ENCODE measurements at places on chromosomes 7 and 10.
A peak's percentile ranks its signal among the peaks of the same experiment; 100 is the strongest.

- DNase-seq: peak; percentile 65
Measured at GRCh38 chr10:102118867-102119266, 1.3 kb downstream of the LDB1 start.

- DNase-seq: no peak
Measured at GRCh38 chr10:77556990-77557601, 80.5 kb downstream of the KCNMA1 start.

GRCh38 chr7:120862987-120863590, 5.1 kb upstream of the TSPAN12 start:
- no peak for DNase-seq

DNA sequence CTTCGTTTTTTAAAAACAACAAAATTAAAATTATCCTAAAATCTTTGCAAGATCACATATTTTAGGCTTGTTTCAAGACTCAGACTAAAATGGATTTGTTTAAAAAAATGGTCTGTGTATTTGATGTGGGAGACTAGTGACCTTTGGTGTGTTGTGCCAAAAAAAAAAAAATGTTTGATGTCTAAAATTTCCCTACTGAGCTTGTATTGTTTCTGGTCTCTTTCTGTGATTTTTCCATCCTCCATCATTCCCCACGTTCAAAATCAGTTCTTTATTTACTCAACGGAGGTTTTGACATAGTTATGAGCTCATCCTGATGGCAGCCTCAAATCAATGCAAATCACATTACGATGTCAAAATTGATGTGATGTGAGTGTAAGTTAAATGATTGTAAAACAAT, 326.2 kb downstream of the RNLS start:
- no peak for DNase-seq

GRCh38 chr10:69061305-69062161, 26.4 kb upstream of the SRGN start:
- DNase-seq: peak; percentile 93

- DNase-seq: no peak
Measured at GRCh38 chr7:129780257-129780973, 168.9 kb downstream of the NRF1 start.

GRCh38 chr10:89474452-89474851, 60.1 kb downstream of the IFIT5 start:
- no peak for DNase-seq

- DNase-seq: peak; percentile 66
Measured at GRCh38 chr7:120060281-120060680, 212.7 kb upstream of the KCND2 start.

GRCh38 chr10:100888957-100889356, 23.8 kb upstream of the SLF2 start:
- no peak for DNase-seq

DNA sequence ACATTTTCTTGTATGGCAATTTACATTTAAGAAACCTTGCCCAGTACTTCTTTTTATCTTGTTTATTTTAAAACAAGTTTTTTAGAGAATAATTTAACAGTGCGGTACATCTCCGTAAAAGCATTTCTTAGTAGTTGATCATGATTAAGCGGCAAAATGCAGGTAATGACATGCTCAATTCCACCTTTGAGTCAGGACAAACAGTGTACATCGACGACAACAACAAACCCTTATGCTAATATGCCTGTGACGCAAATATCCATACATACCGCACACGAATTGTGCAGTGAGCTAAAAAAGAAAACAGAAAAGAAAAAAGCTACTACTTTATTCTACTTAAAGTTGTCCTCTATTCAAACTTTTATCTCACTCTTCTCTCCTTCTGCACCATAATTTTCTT, 1.9 kb downstream of the MAGI2 start:
- no peak for DNase-seq

GRCh38 chr10:123993534-123994416, 99.6 kb downstream of the CHST15 start:
- DNase-seq: no peak

GRCh38 chr10:103069453-103070331, 123.4 kb downstream of the NT5C2 start:
- DNase-seq: peak; percentile 71

DNA sequence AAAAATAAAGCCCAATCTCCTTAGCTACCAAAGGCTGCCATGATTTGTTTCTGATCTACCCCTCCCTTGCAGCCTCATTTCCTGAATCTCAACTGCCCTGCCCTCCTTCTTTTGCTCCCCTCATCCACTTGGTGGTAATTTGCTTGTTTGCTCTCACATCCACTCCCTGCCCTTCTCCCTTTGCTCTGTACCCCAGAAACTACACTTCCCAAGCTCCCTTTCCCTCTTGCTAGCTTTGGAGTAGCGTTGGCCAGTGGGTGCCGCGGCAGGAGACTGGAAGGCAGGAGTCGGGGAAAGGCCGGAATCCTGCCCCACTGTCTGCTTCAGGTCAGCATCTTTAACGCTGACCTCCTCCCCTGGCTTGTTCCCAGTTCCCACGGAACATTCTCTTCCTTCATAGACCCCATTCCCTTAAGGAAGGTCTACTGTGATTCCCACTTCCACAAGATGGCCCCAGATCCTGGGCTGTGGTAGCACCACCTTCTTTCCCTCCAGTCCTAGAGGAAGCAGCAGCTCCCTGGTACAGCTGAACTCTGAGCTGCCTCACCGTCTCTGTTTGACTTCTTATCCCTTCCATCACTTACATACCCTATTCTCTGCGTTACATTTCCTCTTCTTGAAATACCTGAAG, 79.1 kb downstream of the PIK3CG start:
- DNase-seq: no peak

DNA sequence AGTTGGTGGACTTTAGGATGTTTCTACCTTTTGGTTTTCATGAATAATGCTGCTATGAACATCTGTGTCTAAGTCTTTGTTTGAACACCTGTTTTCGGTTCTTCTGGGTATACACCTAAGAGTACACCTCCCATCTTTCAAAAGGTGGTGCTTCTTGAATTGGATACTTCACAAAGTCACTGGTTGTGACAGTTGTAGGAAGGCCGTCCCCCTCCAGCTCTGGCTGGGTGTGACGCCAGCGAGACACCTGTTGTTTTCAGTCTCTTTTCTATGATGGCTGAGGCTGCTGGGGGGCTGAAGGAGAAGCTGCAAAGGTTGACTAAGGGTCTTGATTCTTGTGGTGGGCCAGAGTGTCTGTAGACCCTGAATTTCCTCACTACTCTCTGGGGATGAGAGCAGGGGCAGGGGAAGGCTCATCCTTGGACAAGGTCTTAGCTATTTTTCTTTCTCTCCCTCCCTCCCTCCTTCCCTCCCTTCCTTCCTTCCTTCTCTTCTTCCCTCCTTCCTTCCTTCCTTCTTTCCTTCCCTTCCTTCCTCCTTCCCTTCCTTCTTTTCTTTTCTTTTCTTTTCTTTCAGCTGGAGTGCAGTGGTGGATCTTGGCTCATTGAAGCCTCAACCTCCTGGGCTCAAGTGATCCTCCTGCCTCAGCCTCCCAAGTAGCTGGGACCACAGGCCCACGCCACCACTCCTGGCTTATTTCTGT, 5.6 kb downstream of the NEURL1 start:
- no peak for DNase-seq

- no peak for DNase-seq
Measured at GRCh38 chr7:109930049-109930448, 1160.9 kb upstream of the LRRN3 start.

DNA sequence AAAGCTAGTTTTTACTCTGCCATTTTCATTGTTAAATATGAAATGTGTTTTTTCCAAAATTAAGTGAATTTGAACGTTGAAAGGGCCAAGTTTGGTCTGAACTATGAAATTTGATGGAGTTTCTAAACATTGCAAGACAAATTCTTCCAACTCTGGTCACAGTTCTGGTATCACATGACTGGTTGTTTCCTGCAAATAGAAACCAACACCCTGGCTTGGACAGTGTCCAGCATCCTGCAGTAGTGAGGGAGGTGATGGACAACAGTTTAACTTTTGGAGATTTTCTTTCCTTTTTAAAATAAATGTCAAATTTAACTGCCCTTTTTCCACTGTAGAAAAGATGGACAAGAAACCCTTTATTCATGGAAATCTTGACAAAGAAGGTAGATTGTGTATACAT, 54.8 kb upstream of the AGBL3 start:
- peak; percentile 61 for DNase-seq

- no peak for DNase-seq
Measured at GRCh38 chr10:5631936-5632335, 34.5 kb downstream of the ASB13 start.

- DNase-seq: no peak
Measured at GRCh38 chr10:5512881-5513612, 11.7 kb upstream of the CALML3 start.

GRCh38 chr7:19262826-19263225, 117.6 kb upstream of the FERD3L start:
- no peak for DNase-seq

DNA sequence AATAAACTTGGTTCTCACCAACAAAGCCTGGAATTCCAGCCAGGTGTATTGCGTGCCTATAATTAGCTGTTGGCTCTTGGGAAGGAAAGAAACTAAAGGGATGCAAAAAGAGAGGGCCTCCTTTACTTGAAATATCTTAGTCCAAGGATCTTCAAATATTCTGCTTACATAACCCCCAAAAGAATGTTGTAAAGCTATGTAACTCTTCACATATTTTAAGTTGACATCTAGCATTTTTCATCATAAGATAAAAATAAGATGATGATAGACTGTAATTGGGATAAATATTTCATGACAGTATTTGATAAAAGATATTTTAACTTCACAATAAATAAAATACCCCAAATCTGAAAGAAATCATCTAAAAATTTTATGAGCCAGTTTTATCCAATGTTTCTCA, 52.5 kb upstream of the SEPTIN7 start:
- peak; percentile 43 for DNase-seq

DNA sequence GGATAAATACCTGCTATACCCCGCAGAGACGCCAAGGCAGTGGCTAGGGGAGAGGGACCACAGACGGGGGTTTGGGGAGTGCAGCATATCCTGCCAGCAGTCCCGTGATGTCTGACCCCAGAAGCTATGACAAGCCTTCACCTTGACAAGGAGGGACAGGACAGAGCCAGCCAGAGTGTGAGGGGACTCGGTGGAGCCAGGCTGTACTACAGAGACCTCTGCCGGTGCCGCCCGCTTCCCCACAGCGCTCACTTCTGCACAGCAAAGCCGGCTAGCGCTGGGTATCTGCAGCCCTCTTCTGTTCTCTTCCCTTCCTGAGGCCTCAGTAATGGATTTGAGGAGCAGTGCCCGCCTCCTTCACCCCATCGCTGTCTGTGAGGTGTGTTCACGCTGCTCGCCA, 47.0 kb upstream of the PFKP start:
- no peak for DNase-seq

DNA sequence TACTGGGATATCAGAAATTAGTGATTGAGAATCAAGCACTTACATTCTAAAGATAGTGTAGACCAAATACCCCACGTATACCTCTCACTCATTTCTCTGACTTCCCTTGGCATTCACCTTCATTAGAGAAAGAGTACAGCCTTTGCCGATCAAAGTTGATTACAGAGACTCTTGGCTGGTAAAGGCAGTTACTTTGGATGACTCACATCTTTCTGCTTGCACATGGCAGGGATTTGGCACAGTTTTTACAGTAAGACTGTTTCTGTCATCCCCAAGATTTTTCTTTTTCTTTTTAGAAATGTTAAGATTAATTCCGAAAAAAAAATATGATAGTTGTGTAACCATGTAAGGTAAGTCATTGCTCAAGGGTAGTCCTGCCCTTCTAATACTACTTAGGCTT, 143.0 kb downstream of the TSPAN12 start:
- DNase-seq: no peak

DNA sequence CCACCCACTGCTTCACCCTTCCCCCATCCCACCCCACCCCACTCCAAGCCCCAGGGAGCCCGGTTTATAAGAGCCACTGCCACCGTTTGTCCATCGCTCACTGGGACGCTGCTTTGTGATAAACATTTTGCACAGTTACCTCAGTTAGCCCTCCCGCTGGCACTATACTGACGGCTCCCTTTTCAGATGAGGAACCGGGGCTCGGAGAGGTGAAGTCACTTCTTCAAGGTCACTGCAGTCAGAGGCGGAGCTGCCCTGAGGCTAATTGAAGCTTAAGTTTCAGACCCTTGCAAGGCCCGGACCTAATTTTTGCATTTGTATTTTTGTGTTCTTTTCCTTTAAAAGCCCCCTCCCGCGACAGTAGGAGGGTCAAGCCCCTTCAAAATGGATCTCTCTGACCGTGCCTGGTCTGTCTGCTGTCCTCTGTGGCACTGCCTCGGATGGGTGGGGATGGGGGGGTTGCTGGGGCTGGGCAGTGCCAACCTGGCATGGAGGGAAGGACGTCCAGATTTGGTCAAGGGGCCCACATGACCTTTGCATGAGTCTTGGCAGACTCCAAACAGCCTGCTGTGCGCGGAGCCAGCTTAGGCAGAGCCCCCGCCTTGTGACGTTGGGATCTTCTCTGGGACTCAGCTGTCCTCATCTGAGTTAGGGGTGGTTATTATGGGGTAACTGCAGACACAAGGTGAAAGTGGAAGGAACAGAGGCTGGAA, 17.7 kb upstream of the NODAL start:
- no peak for DNase-seq

GRCh38 chr7:129401228-129401966, 32.8 kb upstream of the STRIP2 start:
- no peak for DNase-seq

- no peak for DNase-seq
Measured at GRCh38 chr7:151863386-151864079, 13.4 kb downstream of the PRKAG2 start.

DNA sequence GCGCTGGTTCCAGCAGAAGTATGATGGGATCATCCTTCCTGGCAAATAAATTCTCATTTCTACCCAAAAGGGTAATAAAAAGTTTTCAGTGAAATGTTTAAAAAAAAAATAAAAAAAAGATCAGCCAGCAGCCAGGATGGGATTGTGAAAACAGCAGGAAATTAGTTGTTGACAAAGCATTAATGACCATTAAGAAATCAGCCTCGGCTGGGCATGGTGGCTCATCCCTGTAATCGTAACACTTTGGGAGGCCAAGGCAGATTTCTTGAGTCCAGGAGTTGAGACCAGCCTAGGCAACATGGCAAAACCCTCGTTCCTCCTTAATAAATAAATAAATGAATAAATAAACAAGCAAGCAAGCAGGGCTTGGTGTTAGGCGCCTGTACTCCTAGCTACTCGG, 82.6 kb downstream of the PTEN start:
- no peak for DNase-seq

DNA sequence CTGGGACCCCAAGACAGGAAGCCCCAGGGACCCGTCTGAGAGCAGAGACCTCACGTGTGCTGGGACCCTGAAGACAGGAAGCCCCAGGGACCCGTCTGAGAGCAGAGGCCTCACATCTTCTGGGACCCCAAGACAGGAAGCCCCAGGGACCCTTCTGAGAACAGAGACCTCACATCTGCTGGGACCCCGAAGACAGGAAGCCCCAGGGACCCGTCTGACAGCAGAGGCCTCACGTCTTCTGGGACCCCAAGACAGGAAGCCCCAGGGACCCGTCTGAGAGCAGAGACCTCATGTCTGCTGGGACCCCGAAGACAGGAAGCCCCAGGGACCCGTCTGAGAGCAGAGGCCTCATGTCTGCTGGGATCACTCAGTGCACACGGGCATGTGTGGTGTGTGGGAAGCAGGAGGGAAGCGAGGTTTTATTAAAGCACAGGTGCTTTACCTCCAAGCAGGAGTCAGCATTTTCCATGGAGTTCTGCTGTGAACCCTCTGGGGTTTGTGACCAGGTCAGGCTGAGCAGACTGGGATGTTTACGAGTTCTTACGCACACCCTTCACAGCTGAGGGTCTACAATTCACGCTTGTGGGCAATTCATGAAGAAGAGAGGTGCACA, 590.6 kb downstream of the DNAJB6 start:
- no peak for DNase-seq

- DNase-seq: no peak
Measured at GRCh38 chr10:114970515-114970914, 32.5 kb downstream of the TRUB1 start.

GRCh38 chr10:60372436-60372835, 17.2 kb downstream of the ANK3 start:
- DNase-seq: no peak

GRCh38 chr7:116172353-116172752, 38.0 kb upstream of the TES start:
- DNase-seq: peak; percentile 28

All from adipocyte (in vitro differentiated cells).